ENCODE measurements at places on chromosomes 7 and 10.

- no peak for DNase-seq
These were observed 17.7 kb downstream of the CCL24 start for GRCh38 chr7:75795831-75796285.

GRCh38 chr10:77892021-77892739 is 34.4 kb downstream of the DLG5 start:
- DNase-seq: no peak

- no peak for DNase-seq
These were observed 265.6 kb upstream of the TCERG1L start for GRCh38 chr10:131577178-131577555.

DNA sequence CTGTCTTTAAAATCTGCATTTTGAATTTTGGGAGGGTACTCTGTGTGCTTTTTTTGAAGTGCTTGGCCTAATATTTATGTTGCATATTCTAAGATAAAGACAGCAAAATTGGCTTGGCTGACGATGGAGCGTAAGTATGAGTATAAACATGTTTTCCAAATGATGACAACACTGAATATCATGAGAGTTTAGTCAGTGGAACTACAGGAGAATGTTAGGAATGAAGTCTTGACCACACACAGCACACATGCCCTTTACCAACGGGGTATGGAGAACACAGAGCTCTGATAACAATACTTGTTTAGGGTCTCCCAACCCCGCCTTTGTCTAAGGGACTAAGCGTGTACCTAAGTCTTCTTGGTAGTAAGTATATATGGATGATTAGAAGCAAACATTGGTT is 253.9 kb upstream of the FZD8 start:
- no peak for DNase-seq

GRCh38 chr10:92407305-92408016 is 116.5 kb downstream of the MARCHF5 start:
- DNase-seq: no peak

DNA sequence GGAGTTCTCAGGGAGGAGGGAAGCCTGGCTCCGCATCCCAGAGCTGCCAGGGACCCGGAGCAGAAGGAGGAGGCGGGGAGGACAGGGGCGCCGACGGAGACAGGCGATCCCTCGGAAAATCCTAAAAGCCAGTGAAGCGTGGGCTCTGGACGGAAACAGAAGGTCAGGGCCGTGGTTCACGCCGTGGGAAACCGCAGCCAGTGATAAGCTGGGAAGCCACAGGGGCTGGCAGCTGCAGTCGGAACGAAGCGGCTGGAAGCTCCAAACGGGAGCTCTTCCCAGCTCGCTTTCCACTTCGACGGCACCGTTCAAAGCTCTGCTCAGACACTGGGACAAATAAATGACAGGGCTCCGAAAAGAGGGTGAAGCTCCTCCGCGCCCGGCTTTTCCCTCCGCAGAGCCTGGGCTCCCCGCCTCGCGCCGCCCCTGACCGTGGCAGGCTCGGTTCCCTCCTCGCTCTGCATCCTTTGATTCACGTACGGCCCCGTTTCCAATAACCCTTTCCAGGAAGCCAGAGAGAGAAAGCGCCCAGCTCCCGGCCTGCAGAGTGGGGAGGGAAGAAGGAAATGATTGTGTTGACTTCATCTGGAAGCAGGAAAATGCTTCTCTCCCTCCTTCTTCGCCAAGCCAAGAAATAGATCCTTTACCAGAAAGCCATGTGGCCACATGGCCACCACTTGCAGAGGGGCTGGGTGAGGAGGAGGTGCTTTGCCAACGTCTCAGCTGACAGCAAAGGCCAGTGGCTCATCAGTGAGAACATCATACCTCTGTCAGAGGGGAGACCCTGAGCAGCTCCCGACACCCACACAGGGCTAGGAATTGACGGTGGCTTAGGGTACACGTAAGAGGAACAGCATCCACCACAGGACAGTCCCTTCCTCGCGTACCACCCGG is 57.4 kb downstream of the ADRB1 start:
- peak; percentile 59 for DNase-seq

- DNase-seq: no peak
These were observed 277.0 kb downstream of the EXOC4 start for GRCh38 chr7:133529861-133530260.

GRCh38 chr10:97067716-97068391 is 117.9 kb downstream of the SLIT1 start:
- no peak for DNase-seq

DNA sequence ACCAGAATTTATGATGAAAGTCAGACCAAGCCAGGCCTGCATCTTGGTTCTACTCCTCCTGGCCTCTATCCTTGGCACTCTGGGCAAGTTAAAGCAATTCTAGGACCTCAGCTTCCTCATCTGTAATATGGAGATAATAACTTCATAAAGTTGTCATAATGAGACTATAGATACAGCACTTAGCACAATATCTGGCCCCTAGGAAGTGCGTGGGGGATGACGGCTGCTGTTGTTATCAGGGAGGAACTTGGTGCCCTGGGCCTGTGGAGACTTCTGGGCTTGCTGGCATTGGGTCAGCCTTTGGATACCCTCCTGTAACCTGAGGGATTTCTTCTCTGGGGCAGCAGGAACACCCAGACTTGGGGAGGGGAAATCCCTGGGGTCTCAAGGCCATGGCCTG is 27.6 kb downstream of the PFKFB3 start:
- no peak for DNase-seq

DNA sequence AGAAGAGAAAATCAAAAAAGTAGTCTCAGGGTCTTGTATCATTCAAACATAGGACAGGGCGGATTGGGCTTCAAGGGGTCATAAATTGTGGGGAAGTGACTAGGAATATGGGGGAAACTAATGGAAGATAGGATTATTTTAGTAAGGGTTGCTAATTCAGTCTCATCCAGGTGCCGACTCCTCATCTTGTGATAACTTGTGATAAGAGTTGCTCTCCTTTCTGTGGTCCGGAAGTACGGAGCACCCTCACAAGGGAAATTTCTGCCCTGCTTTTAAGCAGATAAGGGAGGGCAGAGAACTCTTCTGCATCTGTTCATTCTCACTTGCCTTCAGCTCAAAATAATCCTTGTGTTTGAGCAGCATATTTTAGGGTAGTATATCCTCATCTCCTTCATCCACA is 436.4 kb upstream of the LRGUK start:
- DNase-seq: no peak

- DNase-seq: no peak
These were observed 92.8 kb upstream of the TAC1 start for GRCh38 chr7:97639036-97639435.

- DNase-seq: no peak
These were observed 1613.0 kb upstream of the LRRTM3 start for GRCh38 chr10:65312876-65313275.

DNA sequence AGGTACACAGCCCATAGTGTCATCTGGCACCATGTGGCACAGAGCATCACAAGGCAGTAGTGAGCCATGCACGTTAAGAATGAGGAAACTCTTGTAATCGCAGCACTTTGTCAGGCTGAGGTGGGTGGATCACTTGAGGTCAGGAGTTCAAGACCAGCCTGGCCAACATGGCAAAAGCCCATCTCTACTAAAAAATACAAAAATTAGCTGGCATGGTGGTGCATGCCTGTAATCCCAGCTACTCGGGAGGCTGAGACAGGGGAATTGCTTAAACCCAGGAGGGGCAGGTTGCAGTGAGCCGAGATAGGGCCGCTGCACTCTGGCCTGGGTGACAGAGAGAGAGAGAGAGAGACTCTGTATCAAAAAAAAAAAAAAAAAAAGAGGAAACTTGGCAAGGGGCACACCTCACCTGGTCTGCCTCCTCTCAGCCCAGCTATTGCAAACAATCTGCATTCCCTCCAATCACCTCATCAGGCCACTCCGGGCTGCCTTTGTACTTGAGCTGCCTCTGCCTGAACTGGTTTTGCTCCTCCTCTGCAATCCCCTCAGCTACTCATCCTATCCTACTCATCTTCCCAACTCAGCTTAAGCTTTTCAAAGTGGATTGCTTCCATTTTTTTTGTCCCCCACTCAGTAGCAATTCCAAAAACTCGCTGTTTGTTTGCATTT is 46.0 kb upstream of the OPTN start:
- DNase-seq: no peak

GRCh38 chr10:282294-283139 is 147.3 kb downstream of the ZMYND11 start:
- DNase-seq: no peak

GRCh38 chr7:20232848-20233247 is 15.7 kb upstream of the MACC1 start:
- no peak for DNase-seq

GRCh38 chr10:7836571-7836970 is 18.3 kb downstream of the TAF3 start:
- DNase-seq: no peak

GRCh38 chr7:24372961-24373955 is 89.3 kb downstream of the NPY start:
- DNase-seq: no peak

- no peak for DNase-seq
These were observed 3.3 kb upstream of the GLCCI1 start for GRCh38 chr7:7965301-7965700.

GRCh38 chr7:37216156-37216852 is 232.4 kb downstream of the ELMO1 start:
- DNase-seq: no peak

DNA sequence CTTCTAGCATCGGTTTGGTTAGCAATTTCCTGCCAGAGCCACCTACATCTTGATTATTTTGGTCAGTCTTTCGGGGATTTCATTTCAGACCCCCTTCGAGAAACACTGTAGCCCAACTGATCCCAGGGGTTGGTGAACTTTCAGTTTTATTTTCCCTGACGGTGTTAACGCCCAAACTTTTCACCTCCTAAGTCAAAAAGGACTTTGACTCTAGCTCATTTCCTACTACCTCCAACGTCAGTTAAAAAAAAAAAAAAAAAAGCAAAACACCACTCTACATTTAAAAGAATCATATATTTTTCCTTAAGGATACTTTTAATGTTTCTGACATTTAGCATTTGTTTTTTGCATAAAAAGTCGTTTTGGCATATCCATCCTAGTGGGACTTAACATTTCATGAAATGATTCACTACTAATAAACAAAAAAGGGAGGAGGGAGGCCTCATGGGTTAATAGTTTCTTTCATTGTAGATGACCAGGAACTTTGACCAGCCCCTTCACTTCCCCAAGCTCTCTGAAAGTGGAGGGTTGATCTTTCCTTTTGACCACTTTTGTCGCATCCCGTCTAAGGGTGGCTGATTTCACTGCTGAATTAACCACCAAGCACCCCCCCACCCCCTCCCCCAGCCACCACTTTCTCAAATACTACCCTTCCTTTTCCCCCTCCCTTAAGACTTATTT is 764 bp upstream of the TCF7L2 start:
- no peak for DNase-seq

DNA sequence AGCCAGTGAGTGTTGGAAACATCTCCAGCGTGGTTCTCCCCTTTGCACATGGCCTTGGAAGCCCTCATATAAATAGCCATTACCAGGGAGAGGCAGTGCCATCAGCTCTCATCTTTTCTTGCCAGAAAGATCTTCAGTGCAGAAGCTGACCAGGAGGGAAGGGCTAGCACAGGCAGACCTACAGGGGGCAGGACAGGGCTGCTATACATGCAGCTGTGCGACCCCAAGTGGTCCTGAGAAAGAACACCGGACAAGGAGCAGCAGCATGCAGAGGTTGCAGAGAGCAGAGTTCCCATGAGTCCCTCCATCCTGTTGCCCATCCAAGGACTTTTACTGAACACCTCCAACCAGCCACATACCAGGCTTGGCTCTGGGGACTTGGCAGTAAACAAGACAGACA is 17.1 kb downstream of the GRID1 start:
- no peak for DNase-seq

- no peak for DNase-seq
These were observed 112.2 kb downstream of the INPP5A start for GRCh38 chr10:132649651-132650360.

GRCh38 chr10:69802424-69803161 is 887 bp downstream of the COL13A1 start:
- DNase-seq: no peak

- DNase-seq: no peak
These were observed 56.5 kb upstream of the NKX6-2 start for GRCh38 chr10:132842397-132842796.

DNA sequence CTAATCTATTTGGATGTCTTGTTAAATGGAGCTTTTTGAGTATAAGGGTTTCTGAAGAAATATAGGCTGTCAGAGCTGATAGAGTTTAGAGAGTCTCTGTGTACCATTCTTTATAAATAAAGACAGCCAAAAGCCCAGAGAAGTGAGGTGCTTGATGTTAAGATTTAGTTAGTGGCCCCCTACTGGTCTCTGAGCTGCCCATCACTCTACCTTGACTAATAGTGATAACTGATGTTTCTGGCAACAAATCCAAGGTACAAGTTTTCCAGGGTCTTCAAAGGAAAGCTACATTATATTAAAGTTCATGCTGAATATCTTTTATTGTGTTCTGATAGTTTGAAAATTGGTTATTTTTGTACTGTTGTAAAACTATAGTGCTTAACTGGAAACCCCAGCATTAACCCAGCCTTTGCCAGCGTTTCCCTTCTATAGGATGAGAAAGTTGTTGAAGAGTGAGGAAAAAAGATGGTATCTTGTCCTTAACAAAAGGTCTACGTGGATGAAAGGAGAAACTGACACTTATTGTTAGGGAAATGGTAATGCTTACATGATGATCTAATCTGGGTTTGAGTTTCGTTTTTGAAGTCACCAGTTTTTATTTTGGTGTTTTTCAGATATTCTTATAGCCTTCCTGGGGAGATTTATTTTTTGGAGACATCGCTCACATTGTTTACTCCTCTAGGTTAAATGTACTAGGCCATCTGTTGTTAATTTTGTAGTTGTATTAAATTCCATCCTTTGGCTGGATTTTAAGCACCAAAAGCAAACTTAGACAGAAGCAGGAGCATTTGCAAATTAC is 79.0 kb downstream of the AUTS2 start:
- no peak for DNase-seq

DNA sequence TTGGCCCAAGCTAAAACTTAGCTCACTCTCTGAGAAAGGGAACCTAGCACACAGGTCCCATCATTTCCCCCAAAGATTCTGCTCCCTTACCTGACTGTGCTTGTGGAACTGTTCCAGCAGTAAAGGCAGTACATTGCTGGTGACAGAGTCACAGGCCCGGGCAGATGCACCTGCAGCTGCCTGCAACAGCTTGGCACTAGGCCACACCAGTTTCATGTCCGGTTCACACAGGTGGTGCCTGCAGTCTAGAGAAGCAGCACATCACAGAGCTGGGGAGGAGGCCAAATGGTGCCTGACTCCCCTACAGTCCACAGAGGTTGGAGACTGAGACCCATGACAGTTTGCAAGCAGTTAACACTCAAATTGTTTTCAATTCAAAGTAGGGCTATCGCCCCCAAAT is 22.2 kb downstream of the ZDHHC16 start:
- DNase-seq: no peak

GRCh38 chr10:76149602-76150138 is 718.2 kb downstream of the LRMDA start:
- no peak for DNase-seq

- DNase-seq: no peak
These were observed 237.1 kb upstream of the GALNT17 start for GRCh38 chr7:70894799-70895198.

Measured in RCC 7860 (cell line).